ENCODE measurements at places on chromosomes 7 and 10.

GRCh38 chr7:54782829-54783228 is 23.8 kb upstream of the SEC61G start:
- DNase-seq: no peak

- DNase-seq: no peak
Observed at GRCh38 chr7:157612664-157613561, 276.1 kb downstream of the DNAJB6 start.

- DNase-seq: no peak
Observed at GRCh38 chr7:98223898-98224700, 12.9 kb downstream of the BHLHA15 start.

DNA sequence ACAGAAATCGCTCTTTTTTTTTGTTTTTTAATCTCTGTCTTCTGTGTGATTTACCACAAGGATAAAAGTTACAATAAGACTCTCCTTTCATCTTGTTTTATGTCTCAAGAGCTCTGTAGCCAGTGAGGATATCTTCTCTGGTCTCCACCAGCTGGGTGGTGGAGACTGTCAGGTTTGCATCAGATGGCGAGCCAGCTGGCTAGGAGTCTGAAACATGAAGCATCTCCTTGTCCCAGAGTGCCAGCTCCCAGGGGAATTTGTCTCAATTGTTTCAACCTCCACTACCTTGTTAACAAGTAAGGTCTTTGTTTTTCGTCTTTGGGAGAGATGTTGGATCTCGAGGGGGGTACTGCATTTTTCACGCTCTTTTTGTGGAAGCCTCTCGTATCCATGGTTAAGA is 47.3 kb downstream of the FRMPD2 start:
- no peak for DNase-seq

- no peak for DNase-seq
Observed at GRCh38 chr10:12726971-12727831, 274.3 kb downstream of the CCDC3 start.

GRCh38 chr7:66099551-66100407 is 14.9 kb upstream of the CRCP start:
- DNase-seq: no peak

- DNase-seq: no peak
Observed at GRCh38 chr10:121851786-121852185, 76.0 kb downstream of the ATE1 start.

DNA sequence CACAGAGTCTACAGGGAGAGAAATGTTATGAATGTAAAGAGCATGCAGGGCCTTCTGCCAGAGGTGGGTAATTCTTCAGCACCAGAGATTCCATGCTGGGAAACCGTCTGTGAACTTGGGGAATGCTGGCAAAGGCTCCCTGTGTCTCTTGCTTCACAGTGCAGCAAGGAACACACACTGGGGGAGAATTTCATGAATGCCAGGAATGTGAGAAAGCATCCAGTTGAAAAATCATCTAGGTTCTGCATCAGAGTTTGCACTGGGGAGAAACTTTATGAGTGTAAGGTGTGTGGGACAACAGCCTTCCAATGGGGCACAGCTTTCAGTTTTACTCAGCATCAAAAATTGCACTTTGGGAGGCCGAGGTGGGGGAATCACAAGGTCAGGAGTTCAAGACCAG is 224.3 kb upstream of the IGFBP3 start:
- peak; percentile 47 for DNase-seq
